ENCODE measurements at places on chromosomes 2 and 18.

DNA sequence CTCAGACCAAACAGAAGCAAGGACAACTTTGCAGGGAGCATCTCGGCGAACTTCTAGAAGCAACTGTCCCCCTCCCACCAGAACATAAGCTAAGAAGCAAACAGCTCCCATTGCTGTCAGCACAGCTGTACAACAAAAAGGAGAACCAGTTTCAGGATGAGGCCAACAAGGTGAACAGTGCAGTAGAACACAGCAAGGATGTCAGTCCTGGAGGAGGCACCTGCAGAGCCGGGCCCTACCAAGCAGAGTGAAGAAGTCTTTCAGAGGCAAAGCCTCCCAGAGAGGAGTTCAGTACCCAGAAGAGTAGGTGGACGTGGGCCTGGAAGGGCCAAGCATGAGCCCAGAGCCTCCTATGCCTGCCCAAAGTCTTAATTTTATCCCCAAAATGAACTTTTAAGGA is 1.0 kb downstream of the PASK start:
- no peak for DNase-seq

DNA sequence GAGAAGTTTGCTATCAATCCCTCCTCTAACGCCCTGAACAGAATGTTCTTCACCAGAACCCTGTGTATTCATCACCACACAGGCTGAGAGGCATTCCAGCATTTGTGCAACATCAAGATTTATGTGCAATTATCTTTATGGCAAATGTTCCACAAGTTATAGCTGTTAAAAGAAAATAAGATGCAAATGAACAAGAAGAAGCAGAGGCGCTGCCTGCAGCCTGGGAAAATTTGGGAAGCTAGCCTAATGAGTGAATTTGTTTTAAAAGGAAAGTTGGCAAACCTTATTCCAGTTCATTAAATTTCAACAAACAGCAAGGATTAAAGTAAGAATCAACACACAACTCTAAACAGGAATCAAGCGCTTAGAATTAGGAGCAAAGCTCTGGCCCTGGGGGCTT is 5.3 kb downstream of the TPO start:
- no peak for DNase-seq

DNA sequence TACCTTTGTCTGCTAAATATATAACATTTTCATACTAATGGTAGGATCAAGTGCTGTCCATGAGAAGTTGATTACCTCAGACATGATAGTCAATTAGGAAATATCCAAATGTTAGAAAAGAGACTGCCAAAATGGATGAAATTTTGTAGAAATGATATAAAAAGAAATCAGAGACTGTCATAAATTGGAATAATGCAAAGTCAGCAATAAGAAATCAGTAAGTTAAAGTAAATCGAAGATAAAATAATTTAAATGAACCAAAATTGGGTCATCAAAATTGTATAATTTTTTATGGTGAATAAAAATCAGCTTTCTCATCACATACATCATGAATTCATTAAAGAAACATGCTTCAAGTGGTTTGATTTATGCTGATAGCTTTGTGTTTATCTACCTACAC is 165.3 kb upstream of the CDH2 start:
- no peak for DNase-seq

GRCh38 chr2:158197940-158198339 is 96.3 kb downstream of the UPP2 start:
- DNase-seq: no peak

- DNase-seq: no peak
Observed at GRCh38 chr18:46350598-46351159, 246.5 kb downstream of the HAUS1 start.

DNA sequence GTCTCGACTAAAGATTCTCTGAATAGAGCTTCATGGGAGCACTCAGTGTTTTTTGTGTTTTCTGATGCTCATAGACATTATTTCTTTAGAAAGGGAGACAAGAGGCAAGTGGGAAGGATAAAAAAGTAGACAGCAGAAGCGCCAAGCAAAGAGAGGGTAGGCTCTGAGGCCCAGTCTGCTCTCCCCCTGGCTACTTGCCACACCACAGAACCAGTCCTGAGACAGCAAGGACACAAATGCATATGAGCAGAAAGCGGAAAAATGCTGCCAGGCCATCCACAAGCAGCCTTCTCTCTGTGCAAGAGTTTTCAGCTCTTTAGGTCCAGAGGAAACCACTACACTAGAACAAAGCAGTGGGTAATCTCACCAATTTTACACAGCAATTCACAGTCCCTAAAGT is 285.4 kb downstream of the ZNF521 start:
- peak; percentile 61 for DNase-seq

DNA sequence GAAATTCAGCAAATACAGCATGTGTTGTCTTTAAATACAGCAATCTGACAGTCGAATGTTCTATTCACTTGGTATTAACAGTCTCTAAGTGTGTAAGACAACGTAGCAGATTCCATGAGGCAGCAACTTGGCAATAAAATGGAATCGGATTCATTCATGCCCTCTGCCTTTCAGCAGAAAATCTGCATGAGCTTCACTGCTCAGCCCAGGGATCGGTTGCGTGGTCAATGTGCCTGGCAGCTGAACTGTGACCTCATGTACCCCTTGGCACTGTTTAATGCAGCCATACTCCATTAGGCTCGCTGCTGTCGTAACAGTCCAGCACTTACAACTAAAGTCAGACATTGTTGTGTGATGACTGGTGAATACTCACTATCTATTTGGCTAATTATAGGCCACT is 17.7 kb upstream of the RGPD4 start:
- DNase-seq: no peak

DNA sequence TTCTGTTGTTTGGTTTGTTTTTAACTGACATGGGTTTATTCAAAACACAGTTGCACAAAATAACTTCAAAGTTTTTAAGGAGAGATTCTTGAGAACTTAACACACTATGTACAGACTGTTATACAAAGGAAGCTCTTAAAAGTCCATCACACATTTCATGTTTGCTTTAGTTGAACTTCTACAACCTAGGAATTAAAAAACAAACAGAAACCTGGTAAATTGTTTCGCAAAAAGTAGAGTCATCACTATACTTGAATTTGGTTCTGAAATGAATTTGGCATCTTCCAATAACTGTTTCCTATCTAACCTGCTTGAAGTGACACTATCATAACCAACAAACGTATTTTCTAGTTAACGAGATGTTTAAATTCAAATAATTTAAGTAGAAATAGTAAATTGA is 21.8 kb downstream of the TRIP12 start:
- DNase-seq: no peak

DNA sequence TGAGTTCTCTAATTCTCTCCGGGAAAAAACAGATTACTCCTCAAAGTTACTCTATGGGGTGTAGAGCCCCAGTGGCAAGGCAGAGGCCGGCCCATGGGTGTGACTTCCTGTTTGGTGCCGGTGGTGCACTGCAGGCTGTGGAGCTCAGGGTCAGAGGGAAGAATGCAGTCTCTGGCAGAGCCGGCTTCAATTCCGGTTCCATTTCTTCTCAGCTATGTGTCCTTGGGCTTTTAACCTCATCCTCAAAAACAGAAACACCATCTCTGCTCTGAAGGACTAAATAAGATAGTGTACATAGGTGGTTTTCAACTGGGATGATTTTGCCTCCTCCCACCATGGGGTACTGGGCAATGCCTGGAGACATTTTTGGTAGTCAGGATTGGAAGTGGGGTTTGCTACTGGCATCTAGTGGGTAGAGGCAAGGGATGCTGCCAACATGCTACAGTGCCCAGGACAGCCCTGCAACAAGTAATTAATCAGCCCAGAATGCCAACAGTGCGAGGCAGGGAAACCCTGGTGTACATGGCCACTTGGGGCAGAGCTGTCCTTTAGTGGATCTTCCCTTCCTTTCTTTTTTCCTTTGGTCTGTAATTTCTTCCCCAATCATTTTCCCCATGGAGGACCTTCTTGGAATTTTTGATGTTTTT is 81.2 kb downstream of the INSIG2 start:
- no peak for DNase-seq

GRCh38 chr2:45177870-45178269 is 168.6 kb upstream of the SIX2 start:
- DNase-seq: no peak

GRCh38 chr2:113976277-113976928 is 86.5 kb downstream of the ACTR3 start:
- no peak for DNase-seq

- DNase-seq: no peak
Observed at GRCh38 chr2:203033395-203033794, 18.7 kb downstream of the NBEAL1 start.

DNA sequence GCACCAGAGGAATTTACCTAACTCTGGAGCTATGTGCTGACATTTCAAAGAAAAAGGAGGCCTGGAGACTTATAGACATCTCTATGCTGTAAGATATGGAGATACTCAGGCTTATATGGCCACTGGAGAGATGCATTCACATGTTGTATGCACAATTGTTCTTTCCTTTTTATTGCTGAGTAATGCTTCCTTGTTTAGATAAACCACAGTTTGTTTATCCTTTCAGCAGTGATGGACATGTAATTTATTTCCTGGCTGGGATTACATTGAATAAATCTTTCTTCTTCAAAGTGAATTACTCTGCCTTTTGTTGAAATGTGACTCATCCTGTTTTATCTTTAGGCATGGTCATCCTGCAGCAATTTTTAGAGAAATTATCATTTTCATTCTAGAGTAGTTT is 716.7 kb upstream of the GCFC2 start:
- no peak for DNase-seq

- no peak for DNase-seq
Observed at GRCh38 chr2:127199223-127199622, 20.9 kb downstream of the CYP27C1 start.

DNA sequence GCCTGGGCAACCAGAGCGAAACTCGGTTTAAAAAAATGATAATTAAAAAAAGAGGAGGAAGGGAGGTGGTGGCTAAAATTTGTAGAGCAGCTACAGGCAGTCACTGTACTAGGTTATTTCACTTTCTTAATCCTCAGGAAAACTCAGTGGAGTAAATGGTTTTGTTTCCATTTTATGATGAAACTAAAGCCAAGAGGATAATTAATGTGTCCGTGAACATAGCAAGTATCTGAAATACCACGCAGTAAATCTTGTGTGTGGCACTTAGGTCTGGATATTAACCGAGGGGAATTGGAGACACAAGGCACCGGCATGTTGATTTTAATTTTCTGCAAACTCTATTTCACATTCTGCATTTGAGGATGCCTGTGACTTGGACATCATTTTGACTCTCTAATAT is 14.5 kb downstream of the SH3BP4 start:
- DNase-seq: no peak

DNA sequence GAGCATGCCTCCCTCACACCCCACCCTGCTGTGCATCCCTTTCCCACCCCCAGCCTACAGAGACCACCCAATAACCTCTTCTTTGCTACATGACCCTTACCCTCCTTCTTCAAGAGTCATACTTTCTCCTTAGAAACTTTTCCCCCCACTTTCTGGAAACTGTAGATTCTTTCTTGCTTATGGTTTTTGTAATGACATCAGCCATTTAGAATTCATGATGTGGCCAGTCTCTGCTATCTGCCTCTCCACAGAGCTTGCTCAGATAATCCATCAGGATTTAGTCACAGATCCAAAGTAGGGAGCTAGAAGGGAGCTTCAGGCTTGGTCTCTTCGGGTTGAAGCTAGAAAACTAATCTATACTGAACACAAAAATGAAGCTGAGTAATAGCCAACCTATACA is 36.5 kb downstream of the GALM start:
- no peak for DNase-seq

DNA sequence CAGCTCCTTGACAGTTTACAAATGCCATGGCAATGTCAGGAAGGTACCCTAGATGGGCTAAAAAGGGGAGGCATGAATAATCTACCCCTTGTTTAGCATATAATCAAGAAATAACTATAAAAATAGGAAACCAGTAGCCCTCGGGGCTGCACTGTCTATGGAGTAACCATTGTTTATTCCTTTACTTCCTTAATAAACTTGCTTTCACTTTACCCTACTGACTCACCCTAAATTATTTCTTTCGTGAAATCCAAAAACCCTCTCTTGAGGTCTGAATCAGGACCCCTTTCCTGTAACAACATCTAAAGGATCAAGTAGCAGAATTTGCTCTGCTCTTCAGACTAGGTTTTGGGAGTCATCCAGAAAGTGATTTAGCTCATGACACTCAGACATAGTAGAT is 43.7 kb downstream of the CD8B2 start:
- no peak for DNase-seq

- DNase-seq: peak; percentile 30
Observed at GRCh38 chr18:49025767-49026500, 75.2 kb upstream of the SMAD7 start.

- DNase-seq: no peak
Observed at GRCh38 chr2:65142515-65142914, 12.6 kb upstream of the RAB1A start.

DNA sequence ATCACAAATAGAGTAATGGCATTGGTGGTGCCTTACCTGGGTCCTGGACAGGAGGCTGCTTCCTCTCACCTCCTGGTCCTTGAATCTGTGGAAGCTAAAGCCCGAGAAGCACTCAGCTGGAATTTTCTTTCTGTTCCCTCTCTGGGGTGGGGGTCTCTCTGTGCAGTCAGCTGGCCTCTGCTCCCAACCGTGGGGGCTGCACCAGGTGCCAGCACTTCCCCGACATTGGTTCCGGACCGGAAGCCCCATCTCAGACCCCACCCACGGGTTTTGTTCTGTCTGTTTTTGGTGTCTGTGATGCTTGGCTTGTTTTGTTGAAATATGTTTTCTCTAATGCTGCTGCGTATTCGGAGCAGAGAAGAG is 154.7 kb downstream of the TWIST2 start:
- no peak for DNase-seq

- no peak for DNase-seq
Observed at GRCh38 chr2:160294339-160294803, 94.3 kb upstream of the ITGB6 start.

GRCh38 chr18:26806224-26806623 is 59.3 kb downstream of the AQP4 start:
- DNase-seq: no peak

GRCh38 chr2:163347982-163348856 is 387.6 kb downstream of the FIGN start:
- peak; percentile 79 for DNase-seq

DNA sequence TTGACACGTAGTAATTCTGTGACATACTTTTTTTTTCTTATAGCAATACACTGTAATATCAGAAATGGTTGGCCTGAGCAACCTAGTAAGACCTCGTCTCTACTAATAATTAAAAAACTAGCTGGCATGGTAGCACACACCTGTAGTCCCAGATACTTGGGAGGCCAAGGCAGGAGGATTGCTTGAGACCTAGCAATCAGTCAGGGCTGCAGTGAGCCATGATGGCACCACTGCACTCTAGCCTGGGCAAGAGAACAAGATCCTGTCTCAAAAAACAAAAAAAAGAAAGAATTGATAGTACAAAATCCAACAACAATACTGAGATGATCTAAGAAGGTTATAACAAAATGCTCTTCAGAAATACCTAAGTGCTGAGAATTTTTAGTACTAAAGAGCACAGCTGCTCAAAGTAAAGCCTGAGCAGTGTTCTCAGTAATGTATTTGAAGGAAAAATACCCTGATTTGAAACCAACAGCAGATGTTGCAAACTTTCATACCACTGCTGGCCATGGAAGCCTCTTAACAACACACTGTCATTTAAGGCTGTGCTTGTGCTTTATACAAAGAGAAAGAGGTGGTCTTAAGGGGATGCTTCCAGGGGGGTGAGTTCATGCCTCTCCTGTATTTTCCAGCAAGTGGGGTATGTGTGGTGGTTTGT is 132.6 kb upstream of the CDCA7 start:
- DNase-seq: no peak

GRCh38 chr2:85905187-85905666 is 16.4 kb upstream of the ST3GAL5 start:
- DNase-seq: no peak

GRCh38 chr2:25029183-25029554 is 12.7 kb upstream of the EFR3B start:
- no peak for DNase-seq

GRCh38 chr2:204260901-204261300 is 284.4 kb upstream of the PARD3B start:
- no peak for DNase-seq
